ENCODE measurements at places on chromosomes 13 and 19. TPM values are rescaled to one million over a fixed set of nuclear protein-coding genes. Genes with fewer than 3 reads are reported as not detected.

- no peak for DNase-seq
Measured at GRCh38 chr13:79939689-79940088, 401.2 kb downstream of the SPRY2 start.

DNA sequence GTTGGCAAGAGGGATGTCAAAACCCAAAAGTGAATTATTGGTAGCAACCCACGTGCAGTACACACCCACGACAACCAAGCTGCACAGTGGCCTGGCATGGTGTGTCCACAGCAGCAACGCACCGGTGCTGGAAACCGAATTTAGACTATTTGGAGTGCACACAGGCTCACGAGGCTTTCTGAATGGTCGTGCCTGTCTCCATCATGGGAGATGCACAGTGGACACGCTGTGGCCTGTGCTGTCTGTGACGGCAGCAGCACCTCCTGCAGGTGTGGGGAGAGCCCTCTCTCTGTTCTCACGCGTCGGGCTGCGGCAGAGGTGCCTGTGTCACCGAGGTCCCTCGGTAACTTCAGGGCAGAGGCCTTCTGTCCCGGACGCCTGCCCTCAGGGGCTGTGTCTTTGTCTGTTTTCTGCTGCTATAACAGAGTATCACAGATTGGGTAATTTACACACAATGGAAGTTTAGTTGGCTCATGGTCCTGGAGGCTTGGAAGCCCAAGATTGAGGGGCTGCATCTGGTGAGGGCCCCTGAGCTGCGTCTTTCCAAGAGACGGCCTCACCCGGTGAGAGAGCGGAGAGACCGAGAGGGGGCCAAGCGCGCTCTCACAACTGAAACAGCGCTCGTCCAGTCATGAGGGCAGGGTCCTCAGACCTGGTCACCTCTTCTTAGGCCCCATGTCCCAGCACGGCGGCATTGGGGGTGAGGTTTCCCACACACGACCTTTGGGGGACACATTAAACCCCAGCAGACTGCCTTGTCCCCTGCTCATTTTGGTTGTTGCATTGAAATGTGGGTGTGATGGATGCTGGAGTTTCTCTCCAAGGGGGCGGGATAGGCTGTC lies 9.1 kb upstream of the MCF2L start:
- DNase-seq, result no peak

EBI3 gene
- total RNA-seq, result not detected

- DNase-seq, result no peak
Measured at GRCh38 chr13:51923983-51924539, 62.3 kb downstream of the CCDC70 start.

- DNase-seq, result no peak
Measured at GRCh38 chr13:43693639-43694038, 93.1 kb downstream of the ENOX1 start.

DNA sequence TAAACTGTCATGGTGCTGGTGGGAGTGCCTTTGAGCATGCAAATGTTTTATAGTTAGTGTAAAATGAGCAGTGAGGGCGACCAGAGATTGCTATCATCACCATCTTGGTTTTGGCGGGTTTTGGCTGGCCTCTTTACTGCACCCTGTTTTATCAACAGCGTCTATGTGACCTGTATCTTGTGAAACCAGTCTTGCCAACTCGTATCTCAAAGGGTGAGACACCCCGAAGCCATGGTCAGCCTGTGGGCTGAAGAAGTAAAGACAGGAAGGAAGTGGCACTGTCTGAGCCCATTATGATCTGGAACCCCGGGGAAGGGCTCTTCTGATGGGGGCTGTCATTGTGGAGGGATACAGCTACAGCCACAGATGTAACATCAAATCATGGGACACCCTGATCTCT lies 81.5 kb upstream of the FAM216B start:
- no peak for DNase-seq

GRCh38 chr19:51034704-51035103 lies at the start of gene KLK12:
Gene KLK12 (minus strand): TSS chr19:51035002. CDS start chr19:51034621, 381 bp downstream.
- DNase-seq, result no peak

PRTN3 gene
- total RNA-seq, result not detected

DNA sequence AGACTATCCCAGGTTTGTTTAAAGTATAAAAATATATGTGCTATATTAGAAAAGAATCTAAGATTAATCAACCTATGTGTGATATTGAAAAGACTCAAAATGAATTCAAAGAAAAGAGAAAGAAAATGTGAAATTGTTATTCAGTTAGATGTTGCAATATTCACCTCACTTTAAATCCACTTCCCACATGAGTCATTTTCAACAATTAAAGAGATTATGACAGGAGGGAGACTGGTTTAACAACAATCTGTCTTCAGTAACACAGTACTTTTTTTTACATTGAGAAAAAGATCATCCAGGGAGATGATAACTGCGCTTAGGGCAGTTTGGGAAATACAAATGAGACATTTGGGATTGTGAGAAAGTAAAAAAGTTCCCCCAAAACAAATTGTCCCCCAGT lies 1246.2 kb downstream of the SLITRK1 start:
- peak; percentile 47 for DNase-seq

DNA sequence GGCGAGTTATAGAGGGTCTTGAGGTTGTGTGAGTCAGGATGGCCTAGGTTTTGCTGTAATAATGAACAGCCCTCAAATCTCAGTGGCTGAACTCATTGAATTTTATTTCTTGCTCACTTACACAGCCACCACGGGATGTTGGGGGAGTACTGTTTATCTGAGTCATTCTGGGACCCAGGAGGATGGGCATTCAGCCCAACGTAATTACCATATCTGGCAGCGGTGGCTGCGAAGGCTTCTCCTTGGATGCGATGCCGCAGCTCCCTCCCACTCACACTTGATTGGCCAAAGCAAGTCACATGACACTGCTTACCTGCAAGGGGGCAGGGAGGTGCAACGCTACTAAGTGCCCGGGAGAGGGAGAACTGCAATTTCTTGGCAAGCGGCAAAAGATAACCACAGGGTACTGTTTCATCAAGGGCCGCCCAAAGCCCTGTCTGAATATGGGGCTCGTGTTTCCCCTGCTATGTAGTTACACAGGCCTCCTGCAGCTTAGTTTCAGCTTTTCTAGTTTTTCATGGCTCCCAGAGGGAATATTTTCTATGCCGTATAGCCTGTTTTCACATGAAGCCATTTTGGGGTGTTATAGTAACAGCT lies 19.9 kb downstream of the ZSWIM9 start:
- peak; percentile 91 for DNase-seq

- no peak for DNase-seq
Measured at GRCh38 chr13:101332583-101332982, 83.7 kb downstream of the NALCN start.

- DNase-seq, result no peak
Measured at GRCh38 chr13:24713022-24713421, 32.8 kb downstream of the ATP12A start.

FUT1 gene
- total RNA-seq, result 8.0 TPM

- DNase-seq, result no peak
Measured at GRCh38 chr13:99968521-99969452, 2.8 kb downstream of the ZIC5 start.

- no peak for DNase-seq
Measured at GRCh38 chr19:5128251-5128935, 159.5 kb downstream of the KDM4B start.

ASPDH gene
- not detected for total RNA-seq

- no peak for DNase-seq
Measured at GRCh38 chr19:42121036-42121621, 11.1 kb downstream of the POU2F2 start.

DNA sequence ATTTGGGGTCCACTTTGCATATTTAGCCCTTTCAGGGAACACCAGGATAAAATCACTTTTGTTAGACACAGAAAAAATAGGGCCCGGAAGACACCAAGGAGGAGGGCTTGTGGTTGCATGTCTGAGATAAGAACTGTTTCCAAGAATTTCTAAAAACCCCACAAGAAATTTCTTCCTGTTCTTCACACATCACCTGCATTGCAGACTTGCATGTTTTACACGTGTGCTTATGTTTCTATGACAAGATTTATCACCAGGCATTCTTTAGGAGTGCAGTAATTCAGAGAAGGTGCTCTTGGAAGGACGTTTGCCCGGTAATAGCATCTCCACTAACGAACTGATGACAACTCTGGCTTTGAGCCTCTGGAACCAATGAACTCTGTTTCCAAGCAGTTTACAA lies 7.1 kb upstream of the ACTL9 start:
- peak; percentile 23 for DNase-seq

CALR3 gene
- total RNA-seq, result not detected

DNA sequence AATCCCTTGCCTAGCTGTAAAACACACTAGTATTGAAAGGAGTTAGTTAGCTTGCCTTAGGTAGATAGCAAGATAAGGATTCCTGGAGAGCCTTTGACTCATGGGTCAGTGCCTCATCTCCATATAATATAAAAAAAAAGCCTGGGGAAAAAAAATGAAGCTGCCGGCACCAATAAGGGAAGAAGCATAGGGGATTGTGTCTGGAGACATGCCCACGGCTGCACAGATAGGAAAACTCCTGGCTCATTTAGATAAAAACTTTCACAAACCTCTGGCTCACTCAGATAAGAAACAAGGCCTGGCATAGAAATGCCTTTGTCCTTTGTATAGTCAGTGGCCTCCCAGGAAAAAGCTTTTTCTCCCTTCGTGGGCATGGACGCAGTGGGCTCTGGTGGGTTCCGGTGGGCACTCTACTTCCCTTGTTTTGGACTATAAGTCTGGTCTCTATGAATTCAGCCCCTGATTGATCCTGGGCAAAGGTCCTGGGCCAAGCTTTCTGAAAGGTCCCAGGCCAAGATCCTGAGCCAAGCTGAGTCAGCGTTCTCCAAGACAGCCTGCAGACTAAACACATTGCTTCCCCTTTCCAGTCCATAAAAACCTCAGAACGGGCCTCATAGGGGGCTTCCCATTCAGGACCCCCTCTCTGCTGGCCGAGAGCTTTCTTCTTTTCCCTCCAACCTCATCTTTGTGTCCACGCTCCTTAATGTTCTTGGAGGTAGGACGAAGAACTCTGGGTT lies 4.9 kb upstream of the OR7A17 start:
- DNase-seq, result no peak

DNA sequence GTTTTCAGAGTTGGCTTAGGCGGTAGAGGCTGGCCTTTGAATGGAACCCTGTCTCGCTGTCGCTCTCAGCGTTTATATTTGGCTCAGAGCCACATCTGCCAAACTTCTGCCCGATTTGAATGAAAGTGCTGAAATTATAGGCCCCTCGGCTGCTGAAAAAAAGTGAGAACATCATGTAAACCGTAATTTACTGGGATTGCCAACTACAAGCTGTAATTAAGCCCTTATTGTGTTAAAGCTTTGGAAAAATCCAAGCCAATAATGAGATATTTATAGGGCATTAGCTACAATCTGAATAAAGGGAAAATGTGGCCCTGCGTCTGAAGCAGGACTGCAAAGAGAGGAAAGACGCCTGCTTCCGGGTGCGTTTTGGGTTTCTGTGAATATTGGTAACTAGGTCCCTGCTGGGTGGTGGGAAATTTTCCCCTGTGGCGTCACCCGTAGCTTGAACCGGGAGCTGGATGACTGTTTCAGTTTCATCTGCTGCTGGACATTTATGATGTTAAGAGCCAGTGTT lies 9.9 kb downstream of the DNM2 start:
- DNase-seq, result no peak

- no peak for DNase-seq
Measured at GRCh38 chr13:35917942-35918645, 213.1 kb downstream of the DCLK1 start.

- no peak for DNase-seq
Measured at GRCh38 chr13:22064854-22065620, 394.2 kb downstream of the FGF9 start.

CGB7 gene
- total RNA-seq, result 1.8 TPM

ZNF560 gene
- total RNA-seq, result 0.34 TPM

- DNase-seq, result no peak
Measured at GRCh38 chr13:96036515-96036914, 16.7 kb downstream of the UGGT2 start.

GRCh38 chr19:36009220-36009619 lies 607 bp upstream of the SYNE4 start:
- DNase-seq, result no peak

GRCh38 chr13:39918620-39919236 lies 263.3 kb downstream of the COG6 start:
- DNase-seq, result no peak

GRCh38 chr19:18532168-18532890 lies 10.5 kb upstream of the ELL start:
- no peak for DNase-seq

ZNF625 gene
- total RNA-seq, result 6.6 TPM

- no peak for DNase-seq
Measured at GRCh38 chr13:69050696-69051095, 1056.9 kb upstream of the ATXN8OS start.

- no peak for DNase-seq
Measured at GRCh38 chr13:112861876-112862615, 107.0 kb upstream of the MCF2L start.

DNA sequence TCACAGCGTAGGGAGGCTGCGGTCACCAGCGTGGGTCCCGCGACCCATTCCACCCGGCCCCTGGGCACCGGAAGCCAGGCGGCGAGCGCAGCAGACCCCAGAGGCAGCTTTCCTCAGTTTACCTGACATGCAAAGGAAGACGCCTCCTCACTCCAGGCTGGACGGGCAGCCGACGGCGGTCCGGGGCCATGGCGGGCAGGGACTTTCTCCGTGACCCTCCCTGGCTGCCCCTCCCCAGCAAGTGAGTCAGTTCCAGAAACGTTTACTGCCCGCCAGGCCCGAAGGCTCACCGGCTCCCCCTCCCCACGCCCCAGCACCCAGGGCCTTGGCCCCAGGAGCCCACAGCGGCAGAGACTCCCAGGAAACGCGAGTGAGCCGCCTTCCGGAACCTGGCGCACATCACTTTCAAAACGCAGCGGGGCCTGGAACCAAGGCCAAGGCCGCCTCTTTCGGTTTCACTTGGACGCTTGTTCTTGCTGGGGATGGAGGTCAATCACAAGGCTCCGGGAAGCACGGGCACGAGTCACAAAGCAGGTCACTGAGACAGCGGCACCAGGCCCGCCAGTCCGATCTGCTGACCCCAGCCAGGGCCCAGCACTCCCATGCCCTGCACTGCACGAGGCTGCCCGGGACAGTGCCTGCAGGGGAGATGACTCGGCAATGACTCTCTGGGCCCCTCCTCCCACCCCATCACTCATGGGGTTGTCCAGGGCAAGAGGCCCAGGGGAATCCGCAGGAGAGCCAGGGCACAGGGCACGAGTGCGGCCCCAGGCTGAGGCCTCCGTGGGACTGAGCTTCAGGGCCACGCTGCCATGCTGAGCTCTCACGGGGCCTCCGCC lies 5.3 kb downstream of the SBNO2 start:
- DNase-seq, result peak; percentile 84

DNA sequence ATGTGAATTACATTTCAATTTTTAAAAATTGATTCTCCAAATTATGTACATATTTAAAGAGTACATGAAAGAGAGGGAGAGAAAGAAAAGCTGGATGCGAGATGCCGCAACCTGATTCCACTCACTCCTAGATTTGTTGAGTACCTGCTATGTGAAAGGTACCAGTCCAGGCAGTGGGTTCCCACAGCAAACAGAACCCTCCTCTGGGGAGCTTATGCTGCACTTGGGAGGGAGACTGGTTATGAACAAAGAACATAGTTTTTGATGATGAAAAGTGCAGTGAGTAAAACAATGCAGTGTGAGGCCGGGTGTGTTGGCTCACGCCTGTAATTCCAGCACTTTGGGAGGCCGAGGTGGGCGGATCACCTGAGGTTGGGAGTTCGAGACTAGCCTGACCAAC lies 43.4 kb downstream of the ACTN4 start:
- DNase-seq, result peak; percentile 45

ZIC5 gene
- not detected for total RNA-seq

GRCh38 chr13:98697791-98698190 lies 54.7 kb downstream of the SLC15A1 start:
- no peak for DNase-seq

All from foreskin keratinocyte (primary cell).